Heart right ventricle (tissue), 16 donors: ENCODE measurements at places on chromosomes 7 and 10.

- DNase-seq: no peak
These were observed 3.9 kb downstream of the LFNG start for GRCh38 chr7:2523461-2523936.

- no peak for DNase-seq
These were observed 524.2 kb upstream of the GALNT17 start for GRCh38 chr7:70607759-70608158.

- no peak for DNase-seq
These were observed 132.4 kb downstream of the SEPTIN14 start for GRCh38 chr7:55730197-55730596.

GRCh38 chr10:28010821-28011220, 11.9 kb upstream of the ODAD2 start:
- no peak for DNase-seq

- DNase-seq: no peak
These were observed 149.4 kb downstream of the WDR37 start for GRCh38 chr10:1205450-1206030.

- no peak for DNase-seq
These were observed 258.6 kb upstream of the TCERG1L start for GRCh38 chr10:131569851-131570715.

GRCh38 chr7:123712619-123713018, 36.2 kb downstream of the WASL start:
- DNase-seq: no peak

DNA sequence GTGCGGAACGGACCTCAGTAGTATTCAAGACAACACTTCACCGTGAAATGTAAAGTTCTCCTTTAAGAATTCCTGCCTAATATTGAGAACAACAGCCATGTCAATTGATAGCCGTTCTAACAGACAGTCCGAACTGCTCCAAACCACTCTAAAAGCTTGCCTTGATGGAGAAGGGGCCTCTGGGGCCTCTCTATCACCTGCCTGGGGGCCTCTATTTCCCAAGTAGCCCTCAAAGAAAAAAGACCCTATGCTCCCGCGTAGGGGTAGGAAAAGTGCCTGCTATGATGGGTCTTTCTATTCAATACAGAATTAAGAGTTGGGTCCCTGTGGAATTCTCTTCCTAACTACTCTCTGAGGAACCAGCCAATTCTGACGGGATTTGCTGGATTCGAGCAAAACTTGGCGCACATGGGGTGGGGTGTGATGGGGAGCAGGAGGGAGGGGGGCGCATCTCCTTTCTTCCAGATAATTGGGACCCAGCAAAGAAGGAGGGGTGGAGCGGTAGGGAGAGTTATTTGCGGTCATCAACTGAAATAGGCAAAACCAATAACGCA, 8.3 kb upstream of the DLX6 start:
- no peak for DNase-seq

- no peak for DNase-seq
These were observed 1119.2 kb downstream of the CNTNAP2 start for GRCh38 chr7:147235645-147236382.

GRCh38 chr7:80882213-80882801, 36.5 kb downstream of the SEMA3C start:
- no peak for DNase-seq

DNA sequence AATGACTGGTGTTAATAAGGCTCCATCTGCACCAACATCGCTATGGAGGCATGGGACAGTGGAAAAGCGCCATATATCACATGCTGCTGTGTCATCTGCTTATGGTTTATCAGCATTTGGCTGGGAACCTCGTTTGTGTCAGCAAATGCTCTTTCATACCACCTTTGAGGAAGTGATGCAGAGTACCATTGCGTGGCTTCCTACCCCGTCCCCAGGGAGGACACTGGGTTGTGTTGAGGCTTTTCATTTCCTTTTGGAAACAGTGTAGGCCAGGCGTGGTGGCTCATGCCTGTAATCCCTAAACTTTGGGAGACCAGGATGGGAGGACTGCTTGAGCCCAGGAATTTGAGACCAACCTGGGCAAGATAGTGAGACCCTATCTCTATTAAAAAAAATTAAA, 6.8 kb downstream of the TACR2 start:
- DNase-seq: peak; percentile 71

DNA sequence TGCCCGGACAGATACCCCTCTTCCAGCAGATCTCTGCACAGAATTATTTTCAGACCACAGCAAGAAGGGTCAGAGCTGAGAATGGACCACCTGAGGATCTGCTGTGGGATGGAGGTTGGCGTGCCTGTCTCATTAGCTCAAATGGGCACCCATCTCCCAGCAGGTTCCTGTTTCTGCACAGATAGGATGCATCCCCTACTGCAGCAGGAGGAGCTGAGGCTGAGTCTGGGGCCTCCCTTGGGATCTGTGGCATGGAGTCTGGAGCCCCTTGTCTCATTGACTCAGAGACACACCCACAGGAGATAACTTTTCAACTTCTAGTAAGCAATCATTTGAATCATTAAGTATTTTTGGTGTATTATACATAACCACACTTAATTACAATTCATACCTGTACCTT, 212.7 kb downstream of the ADK start:
- DNase-seq: no peak

- no peak for DNase-seq
These were observed 340.2 kb downstream of the LRMDA start for GRCh38 chr10:75771606-75772005.

GRCh38 chr7:159098424-159098786, 46.3 kb downstream of the VIPR2 start:
- DNase-seq: no peak

GRCh38 chr10:105855791-105856190, 1214.7 kb downstream of the SORCS3 start:
- DNase-seq: no peak

- DNase-seq: no peak
These were observed 185.6 kb downstream of the PAXIP1 start for GRCh38 chr7:154817224-154817896.

- DNase-seq: no peak
These were observed 76.2 kb upstream of the SLC25A13 start for GRCh38 chr7:96397936-96398598.

GRCh38 chr7:3657206-3657605, 356.2 kb downstream of the SDK1 start:
- no peak for DNase-seq

DNA sequence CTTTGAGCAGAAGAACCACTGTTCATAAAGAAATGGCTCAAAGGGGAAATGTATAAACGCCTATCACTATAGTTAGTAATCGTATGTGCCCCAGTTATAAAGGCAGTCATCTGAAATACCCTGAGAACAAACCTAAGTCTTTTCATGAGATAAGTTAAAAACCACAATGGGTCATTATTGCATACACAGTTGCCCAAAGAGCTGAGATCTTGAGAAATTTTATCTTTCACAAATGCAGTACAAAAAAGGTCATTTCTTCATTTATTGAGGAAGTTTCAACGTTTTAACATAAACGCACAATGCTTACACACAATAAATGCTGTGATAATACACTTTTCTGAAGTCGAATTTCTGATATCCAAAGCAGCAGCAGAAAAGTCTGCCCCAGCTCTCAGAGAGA, 114.4 kb downstream of the MICU1 start:
- no peak for DNase-seq

- no peak for DNase-seq
These were observed 111.5 kb downstream of the HDAC9 start for GRCh38 chr7:18607025-18607424.

DNA sequence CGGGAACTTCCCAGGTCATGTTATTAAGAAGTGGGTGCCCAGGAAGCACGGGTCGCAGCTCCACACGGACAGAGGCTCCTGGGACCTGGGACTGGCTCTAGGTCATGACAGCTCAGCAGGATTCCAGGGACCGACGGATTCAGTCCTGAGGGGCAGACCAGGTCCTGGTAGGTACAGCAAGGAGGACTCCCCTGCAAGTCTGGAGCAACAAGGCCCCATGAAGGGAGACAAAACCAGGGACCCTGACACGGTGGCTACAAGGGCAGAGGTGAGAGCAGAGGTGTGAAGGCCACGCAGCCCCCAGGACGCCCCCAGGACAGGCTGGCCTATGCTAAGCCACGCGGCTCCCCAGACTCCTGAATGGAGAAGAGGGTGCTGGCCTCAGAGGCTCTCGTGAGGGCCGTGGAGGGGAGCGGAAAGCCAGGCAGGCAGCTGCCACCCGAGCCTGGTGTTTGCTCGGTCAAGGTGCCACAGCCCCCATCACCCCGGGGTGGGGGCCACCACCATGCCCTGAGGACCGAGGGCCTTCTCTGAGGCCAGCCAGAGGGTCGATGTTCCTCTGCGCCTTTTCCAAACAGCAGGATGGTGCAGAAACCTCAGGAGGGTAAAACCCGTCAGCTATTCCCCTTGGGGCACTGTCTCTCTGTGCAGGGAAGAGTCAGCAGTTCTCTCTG, 348.9 kb downstream of the PTPRN2 start:
- no peak for DNase-seq

DNA sequence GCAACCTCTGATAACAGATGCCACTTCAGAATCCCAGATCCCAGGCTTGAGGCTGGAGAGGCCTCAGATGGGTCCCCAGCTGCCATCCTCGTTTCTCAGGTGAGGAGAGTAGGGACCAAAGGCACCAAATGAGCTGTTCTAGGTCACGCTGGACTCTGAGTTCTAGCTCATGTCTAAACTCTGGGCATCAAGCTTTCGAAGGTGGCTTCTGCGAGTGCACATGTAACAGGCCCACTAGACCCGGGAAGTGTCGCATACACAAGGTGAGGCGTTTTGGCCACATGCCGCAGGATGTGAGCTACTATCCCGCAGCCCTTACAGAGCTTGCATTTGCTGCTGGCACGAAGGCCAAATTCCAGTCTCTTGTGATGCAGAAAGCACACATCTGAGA, 355.1 kb upstream of the SHH start:
- no peak for DNase-seq

DNA sequence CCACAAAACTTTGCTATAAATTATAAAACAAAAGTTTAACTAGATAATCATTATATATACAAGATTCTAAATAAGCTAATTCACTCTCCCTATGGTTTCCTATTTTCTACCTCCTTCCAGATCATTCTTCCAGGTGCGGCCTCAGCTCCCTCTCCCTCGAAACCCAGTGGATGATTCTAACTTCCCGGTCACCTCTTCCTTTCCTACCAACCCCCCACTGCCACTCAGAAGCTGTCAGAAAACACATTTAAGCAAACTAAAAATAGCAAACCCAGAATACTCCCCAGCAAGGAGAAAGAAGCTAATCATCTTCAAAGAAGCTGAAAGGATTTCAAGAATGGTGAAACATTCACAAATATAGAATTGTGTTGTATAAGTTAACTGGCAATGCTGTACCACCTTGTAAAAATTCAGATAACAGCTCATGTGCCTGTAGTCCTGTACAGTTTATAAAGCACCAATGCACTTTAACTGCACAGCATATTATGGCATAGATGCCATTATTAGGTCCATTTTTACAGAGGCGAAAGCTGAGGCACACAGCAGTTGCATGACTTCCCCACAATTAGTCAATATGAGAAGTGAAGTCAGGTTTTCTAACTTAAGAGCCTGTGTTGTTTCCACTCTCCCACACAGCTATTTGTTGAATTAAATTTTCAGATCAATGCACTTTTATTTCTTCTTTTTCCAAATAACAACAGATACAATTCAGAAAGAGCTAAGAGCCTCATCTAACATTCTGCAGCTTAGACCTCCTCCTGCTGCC, 13.7 kb upstream of the DNTT start:
- no peak for DNase-seq

DNA sequence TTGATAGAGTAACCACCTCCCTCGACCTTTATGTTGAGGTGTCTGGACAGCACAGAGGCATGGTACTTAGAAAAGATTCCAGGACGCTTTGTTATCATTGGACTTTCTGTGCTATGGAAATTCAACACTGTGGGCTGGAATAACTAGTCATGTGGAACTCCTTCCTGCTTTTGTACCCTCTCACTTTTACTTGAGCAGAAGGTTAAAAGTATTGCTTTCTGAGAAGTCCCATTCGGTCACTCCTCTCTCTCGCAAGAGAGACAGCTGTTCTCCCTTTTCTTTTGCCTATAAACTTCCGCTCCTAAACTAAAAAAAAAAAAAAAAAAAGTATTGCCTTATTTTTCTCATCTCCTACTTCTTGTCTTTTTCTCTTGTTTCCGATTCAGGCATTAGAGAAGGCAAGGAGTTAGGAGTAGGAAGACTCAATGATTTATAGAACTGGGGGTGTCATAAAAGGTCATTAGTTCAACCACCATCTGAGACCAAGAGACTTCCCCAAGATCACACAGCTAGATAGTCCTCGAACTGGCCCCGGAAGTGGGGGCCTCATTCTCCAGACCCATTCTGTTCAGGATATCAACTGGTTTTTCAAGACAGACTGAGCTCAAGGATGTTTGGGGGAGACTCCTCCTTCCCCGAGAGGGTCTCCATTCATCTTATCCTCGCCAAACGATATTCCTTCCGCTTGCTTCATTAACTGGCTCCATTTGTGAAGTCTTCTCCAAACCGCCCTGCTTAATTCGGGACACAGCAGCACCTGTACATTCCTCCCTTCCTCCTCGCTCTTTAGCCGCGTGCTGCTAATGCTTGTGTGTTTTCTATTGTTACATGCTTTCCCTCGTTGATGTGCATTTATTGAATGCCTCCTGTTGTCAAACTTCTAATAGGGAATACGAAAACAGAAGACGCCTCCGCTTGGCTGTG, 995 bp upstream of the INPP5F start:
- DNase-seq: peak; percentile 8

- no peak for DNase-seq
These were observed 60.0 kb downstream of the RAPGEF5 start for GRCh38 chr7:22296916-22297315.

GRCh38 chr7:27527348-27527714, 135.4 kb downstream of the HIBADH start:
- DNase-seq: no peak

DNA sequence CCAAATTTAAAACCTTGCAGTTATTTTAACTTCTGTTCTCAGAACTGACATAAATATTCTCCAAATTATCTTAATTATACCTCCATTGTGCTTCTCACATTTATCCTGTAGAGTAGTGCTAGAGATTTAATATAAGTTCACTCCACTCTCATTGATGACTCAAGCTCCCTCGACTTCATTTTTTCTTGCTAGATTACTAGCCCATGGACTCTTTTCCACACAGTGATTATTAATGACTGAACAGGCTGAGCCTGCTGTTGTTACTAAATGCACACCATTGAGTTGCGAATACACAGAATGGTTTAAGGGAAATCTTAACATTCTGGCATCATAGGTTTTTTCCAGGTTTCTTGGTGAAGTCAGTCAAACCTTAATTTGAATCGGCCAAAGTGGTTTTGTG, 179.5 kb upstream of the AKR1E2 start:
- no peak for DNase-seq
